ENCODE measurements at places on chromosomes 16 and 17.
A peak's percentile ranks its signal among the peaks of the same experiment; 100 is the strongest.

GRCh38 chr17:1792495-1793446, 30.9 kb downstream of the SERPINF1 start:
- no peak for DNase-seq

GRCh38 chr16:49726155-49726554, 129.8 kb downstream of the ZNF423 start:
- DNase-seq: no peak

DNA sequence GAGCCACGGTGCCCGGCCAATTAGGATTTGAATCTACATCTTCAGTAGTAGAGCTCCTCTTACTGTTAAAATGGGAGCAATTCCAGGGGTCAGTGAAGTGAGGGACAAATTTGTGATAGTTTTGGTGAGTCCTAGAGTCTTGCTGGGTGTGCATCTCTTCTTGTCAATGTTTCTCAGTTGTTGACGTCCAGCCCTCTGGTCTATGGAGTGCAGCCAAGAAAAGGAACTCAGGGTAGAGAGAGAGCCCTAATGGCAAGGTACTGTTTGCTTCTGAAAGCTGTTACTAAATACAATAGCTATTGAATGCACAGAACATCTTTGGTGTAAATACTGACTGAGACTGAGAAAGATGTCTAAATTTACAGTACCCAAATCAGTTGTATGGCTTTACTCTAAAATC, 282.5 kb upstream of the SALL1 start:
- no peak for DNase-seq

DNA sequence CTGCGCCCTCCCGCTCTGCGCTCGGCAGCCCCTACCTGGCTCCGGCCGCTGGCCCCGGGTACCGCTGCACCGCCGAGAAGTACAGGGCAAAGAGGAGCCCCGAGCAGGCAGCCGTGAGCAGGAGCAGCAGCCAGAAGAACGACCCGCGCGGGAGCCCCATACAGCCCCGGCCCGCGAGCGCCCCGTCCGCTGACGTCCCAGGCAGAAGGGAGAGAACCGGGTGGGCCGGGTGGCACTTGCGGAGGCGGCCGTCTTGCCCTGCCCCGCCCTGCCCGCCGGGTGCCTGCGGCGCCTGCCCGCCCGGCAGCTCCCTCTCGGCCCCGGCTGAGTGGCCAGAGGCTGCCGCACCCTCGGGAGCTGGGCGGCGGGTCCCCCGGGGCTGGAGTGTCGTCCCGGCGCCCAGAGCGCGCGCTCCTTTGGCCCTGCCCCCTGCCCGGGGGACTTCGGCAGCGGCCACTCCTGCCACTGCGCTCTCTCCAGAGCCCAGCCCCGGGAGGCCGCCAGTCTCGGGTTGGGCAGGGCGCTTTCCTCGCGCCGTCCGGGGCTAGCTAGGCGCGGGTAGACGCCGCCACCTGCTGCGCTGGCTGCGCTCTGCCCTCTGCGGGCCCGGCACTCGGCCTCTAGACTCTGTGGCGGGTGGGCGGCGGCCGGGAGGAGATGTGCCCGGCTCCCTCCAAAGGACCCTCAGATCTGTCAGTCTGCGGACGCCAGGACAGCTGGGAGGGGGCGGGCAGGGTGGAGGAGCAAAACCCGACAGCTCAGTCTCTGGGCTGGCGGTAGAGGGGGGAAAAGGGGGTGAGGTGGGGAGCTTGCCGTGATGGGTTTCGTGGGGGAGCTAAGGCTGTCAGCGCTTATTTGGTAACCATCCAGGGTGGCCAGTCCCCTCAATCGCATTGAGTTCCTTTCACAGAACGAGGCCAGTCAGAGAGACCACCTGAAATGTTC, at the start of gene ST6GALNAC2:
TSS of gene ST6GALNAC2 (minus strand) at position 212 of the 945 bp plus-strand sequence. CDS start at position 160, 52 bp downstream.
- DNase-seq: peak; percentile 71

DNA sequence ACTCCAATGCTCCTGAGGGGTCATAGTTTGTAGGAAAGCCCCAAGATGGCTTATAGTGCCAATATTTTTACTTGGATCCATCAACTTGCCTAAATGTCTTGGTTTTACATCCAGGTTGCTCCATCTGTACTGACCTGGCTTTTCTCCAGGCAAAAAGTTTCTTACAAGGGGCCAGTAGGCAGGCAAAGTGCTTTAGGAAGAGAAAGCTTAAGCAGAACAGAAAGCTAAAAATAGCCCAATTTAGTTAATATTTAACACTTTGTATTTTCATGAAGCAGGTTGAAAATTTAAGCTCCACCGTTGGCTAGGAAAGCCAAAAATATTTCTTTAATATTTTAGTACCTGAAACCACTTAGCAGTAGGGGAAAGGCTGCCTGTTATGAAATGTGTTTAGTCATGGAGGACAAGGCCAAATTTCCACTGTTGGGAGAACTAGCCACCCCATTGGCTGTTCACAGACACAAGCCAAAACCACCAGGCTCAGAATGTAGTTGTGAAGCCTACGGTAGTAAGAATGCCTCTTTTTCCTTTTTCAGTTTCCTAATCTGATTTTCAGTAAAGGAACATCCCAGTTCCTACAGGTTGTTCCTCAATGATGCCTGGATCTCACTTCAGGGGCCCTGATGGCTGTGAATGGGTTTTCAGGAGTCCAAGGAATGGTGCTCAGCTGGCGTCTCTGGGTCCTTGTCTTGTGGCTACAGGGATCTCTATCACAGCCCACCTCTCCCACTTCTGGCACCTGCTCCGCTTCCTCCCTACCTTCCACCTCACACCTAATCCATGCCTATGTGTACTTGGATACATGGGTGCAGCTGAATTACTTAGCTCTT, 324.8 kb downstream of the PMP22 start:
- DNase-seq: peak; percentile 63

DNA sequence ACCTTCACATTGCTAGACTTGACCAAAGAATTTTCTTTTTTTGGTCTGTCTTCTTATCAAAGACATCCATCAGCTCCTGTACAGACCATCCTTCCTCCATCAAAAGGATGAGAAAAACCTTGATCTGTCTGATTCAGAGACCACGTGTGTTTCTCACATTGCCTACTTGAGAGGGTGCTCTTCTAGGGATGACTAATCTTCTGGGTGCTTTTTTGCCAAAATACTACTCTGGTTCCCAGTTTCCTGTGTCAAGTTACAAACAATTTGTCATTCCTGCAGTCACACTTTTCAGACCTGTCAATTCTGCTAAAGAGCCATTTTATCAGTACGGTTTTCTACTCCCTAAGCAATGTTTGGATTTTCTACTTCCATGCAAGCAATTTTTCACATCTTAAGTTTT, 492.2 kb downstream of the CDH11 start:
- no peak for DNase-seq

Data from AG20443 (cell line).